GM04504 (cell line): ENCODE measurements at places on chromosomes 6 and 20.

- DNase-seq = no peak
Observed at GRCh38 chr6:64280569-64280968, 645.0 kb downstream of the PHF3 start.

GRCh38 chr6:22727710-22728109, 158.3 kb downstream of the HDGFL1 start:
- no peak for DNase-seq

DNA sequence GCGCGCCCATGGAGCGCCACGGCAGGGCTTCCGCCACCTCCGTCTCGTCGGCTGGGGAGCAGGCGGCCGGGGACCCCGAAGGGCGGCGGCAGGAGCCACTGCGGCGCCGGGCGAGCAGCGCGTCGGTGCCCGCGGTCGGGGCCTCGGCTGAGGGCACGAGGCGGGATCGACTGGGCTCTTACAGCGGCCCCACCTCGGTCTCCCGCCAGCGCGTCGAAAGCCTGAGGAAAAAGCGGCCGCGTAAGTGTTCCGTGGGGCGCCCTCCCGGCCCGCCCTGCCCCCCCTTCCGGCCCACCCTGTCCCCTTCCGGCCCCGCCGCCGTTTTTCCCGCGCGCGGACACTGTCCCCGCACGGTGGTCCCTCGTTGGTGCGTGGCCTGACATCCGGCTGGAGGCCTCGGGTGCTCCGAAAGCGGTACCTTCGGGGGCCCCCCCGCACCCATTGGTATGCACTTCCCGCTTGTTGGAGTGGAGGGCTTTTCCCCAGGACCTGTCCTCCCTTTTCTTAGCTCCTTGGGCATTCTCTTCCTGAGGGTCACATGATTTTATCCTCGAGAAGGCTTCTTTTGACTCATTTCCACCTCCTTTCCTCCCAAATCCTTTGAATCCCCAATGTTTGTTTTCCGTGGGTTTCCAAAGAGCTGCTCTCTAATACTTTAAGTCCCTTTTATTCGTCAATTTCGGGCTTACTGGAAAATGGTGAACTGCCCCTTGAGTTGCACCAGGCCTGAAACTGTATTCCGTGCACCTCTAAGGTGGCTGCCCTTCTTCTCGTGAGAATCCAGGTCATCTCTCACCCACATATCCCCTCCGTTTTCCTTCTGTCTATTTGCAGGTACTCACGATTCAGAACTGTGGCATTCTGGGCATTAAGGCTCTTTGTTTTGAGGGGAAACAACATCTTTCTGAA, 556 bp downstream of the PANK2 start:
- no peak for DNase-seq

DNA sequence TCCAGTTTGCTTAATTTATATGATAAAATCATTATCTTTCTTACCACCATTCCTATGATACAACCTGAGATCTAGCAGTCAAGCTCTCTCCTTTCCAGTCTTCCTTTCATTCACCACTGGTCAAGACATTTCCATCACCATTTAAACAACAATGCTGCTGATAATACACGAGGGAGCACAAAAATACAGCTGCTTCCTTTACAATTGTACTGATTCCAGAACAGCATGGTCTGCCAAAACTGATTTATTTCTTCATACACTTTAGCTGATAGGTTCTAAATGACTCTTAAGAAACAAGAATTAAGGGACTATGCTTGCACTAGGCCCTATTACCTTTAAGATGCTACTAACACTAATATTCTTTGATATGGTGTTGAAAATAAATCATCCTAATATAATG, 65.0 kb downstream of the EPM2A start:
- no peak for DNase-seq

DNA sequence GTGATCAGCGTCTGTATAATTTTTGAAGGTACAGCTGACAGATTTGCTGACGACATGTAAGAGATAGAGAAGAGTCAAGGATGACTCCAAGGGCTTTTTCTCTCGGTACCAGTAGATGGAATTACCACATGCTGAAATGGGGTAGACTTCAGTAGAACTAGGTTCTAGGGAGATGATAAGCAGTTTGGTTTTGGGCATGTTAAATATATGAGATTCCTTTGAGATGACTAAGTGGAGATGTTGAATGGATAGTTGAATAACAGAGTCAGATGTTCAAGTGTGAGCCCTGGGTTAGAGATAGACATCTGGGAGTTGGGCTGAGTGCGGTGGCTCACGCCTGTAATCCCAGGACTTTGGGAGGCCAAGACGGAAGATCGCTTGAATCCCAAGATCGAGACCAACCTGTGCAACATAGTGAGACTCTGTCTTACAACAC, 50.0 kb downstream of the PHF20 start:
- peak; percentile 35 for DNase-seq

DNA sequence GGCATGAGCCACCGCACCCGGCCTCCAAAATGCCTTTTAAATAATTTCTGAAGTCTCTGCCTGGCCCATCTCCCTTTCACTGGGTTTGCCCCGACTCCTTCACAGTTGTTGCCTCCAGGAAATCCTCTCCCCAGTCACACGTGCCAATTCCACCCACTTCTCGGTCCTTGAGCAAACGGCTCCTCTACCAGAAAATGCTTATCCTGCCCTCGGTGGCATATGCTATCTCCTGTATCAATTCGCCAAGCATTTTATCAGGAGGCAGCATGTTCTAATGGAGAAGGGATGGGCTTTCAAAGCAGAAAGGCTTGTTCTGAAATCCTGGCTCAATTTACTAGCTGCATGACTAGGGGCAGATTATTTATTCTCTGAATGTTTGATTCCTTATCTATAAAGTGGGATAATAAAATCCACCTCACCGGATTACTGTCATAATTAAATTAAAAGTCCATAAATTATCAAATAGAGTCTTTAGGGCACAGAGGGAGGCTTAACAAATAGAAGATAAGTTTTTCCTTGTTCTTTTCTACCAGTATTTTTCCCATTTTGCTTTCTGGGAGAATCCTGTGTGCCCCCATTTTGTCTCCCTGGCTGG, 66.3 kb downstream of the PPP1R3G start:
- no peak for DNase-seq

DNA sequence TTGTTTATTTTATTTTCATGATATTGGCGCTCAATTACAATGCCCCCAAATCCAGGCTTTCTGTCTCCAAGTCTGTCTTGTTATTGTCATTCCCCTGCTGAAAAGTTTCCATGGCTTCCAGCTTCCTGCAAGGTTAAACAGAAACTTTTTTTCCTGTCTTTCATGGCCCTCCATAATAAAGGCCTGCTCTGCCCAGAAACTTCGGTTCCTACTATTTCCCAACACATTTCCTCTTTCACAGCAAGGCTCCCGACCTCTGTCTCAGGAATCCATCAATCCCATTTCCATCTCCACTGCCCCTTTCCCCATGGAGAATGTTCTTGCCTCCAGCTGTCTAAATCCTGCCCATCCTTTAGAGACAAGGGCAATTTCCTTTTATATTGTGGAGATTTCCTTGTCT, 365.2 kb upstream of the JARID2 start:
- DNase-seq = no peak

GRCh38 chr6:52712136-52712535, 41.2 kb downstream of the TMEM14A start:
- DNase-seq = no peak

GRCh38 chr20:4684837-4685413, 36.8 kb upstream of the PRND start:
- no peak for DNase-seq

DNA sequence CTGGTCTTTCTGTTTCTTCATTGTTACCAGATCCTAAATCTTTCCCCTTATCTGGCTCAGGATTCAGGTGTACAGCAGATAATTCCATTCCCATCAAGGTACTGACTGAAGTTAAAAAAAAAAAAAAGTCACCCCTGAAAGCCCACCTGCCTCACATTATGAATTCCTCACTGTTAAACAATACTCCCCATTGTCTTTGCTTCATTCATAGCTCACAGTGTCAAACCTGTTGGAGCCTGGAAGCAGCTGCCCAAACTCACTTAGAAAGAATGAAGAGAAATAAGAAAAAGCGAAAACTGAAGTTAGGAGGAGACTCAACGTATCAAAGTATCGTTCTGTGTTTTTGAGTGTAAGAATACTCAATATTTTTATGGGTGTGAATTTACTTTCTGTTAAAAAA, 1.8 kb upstream of the DCBLD1 start:
- DNase-seq = no peak

DNA sequence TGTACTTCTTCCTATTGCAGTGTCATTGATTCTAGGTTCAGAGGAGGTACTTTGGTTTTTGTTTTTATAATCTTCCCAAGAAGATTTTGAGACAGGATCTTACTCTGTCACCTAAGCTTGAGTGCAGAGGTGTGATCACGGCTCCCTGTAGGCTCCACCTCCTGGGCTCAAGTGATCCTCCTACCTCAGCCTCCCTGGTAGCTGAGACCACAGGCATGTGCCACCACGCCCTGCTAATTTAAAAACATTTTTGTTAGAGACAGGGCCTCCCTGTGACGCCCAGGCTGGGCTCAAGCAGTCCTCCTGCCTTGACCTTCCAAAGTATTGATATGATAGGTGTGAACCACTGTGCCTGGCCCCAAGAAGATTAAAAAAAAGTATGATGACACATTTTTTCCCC, 3.4 kb upstream of the SLC17A5 start:
- DNase-seq = no peak

GRCh38 chr6:129957941-129958898, 60.2 kb upstream of the L3MBTL3 start:
- no peak for DNase-seq

DNA sequence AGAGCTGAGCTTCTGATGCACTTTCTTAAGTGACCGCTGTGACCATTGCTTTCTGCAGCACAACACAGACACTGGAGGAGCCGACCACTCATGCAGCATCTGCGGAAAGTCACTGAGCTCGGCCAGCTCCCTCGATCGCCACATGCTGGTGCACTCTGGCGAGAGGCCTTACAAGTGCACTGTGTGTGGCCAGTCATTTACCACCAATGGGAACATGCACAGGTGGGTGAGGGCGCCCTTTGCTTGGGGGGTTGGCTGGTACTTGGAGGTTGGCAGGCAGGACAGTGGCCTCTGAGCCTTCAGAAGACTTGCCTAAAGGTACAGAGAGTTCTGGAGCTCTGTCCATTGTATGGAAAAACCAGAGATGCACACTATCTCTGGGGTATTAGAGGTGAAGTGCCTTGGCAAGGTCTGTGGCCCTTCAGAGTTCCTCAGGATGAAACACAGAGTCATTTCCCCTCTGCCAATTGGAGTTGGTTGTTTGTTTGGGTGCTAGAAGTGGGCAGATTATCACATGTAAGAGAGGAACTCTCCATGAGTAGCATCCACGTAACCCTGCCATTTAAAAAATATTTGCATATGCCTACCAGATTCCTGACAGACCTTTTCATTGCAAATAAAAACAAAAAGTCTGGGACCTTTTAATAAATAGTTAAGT, 81.5 kb downstream of the RREB1 start:
- no peak for DNase-seq

- DNase-seq = peak; percentile 91
Observed at GRCh38 chr6:128600397-128600951, 80.1 kb upstream of the PTPRK start.

GRCh38 chr6:99119109-99120031, 171.6 kb upstream of the FBXL4 start:
- DNase-seq = peak; percentile 31

DNA sequence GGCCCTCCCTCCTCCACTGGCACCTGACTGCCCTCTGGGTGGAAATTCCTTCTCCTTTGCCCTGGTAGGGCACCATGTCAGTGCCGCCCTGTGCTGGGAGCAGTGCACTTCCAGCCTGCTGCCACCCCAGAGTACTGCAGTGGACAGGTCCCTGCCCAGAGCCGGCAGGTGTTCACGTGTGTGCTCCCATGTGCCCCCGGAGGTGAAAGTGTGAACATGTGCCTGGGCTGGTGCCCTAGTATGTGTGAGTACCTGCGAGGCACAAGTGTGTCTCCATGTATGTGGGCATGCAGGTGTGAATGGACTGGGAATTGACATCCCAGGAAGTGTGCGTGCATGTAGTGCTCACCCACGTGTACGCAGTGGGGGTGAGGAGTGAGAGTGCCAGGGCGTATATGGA, 29.4 kb downstream of the SDCBP2 start:
- DNase-seq = no peak

GRCh38 chr6:54706391-54706790, 140.2 kb upstream of the FAM83B start:
- no peak for DNase-seq

DNA sequence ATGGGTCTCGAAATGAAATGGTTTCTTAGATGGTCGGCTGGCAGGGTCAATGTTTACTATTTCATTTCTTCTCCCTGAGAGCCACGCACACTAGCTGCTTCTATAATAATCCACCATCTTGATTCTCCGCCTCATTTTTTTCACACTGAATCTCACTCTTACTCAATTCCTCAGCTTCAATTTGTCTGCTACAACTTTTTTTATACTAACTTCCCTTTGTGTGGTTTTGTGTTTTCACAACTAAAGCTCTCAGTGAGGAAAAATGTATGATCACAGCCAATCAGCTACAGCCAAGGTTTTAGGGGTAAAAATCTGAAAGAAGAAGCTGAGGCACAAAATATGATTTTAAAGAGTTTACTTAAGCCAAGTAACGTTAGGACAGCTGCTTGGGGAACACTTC, 1309.4 kb downstream of the EPHA7 start:
- DNase-seq = no peak

DNA sequence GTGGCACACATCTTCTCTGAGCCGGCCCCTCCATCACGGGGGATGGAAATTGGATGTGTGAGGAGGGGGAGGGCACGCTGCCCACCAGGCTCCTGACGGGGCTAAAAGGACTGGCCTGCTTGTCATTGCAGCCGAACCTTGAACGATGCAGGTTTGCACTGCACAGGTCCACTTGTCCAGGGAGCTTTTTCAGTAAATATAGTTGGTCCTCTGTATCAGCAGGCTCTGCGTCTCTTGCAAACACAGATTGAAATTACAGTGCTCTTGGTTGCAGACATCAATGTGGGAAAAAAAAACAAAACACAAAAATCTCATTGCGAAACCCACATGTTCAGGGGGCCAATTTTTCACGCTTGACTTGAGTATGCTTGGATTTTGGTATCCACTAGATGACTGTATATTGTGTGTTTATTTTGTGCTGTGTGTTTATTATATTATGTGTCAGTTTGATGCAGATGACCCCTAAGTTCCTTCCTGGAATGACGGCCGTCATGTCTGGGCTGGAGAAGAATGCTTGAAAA, 29.2 kb downstream of the ERMARD start:
- no peak for DNase-seq

GRCh38 chr6:47070461-47070860, 28.3 kb upstream of the ADGRF1 start:
- DNase-seq = no peak

DNA sequence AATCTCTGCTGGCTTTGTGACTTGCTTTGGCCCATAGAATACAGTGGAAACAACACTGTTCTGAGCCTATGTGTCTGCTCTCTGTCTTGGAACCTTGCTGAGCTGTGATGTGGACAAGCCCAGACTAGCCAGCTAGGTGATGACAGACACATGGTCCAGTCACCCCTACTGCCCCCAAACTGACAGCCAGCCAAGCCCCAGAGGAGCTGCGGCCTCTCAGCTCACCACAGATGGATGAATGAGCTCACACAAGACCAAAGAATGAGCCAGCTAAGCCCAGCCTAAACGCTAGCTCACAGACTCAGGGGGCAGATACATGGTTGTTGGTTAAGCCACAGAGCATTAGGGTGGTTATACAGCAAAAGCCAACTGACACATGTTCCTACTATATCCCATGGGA, 4.1 kb downstream of the AARS2 start:
- DNase-seq = peak; percentile 85

- DNase-seq = no peak
Observed at GRCh38 chr20:25247518-25247955, 348 bp upstream of the PYGB start.
